ENCODE measurements at places on chromosomes 1 and 21. TPM values are rescaled to one million over a fixed set of nuclear protein-coding genes. Genes with fewer than 3 reads are reported as not detected.

Gene NUDT17
- 4.3 TPM for total RNA-seq

Gene CDK18
- 4.5 TPM for total RNA-seq

Gene GJB5
- total RNA-seq = not detected

Gene TSPEAR
- total RNA-seq = not detected

Gene HORMAD1
- not detected for total RNA-seq

Gene SMAP2
- 12.7 TPM for total RNA-seq

Gene NFIA
- 43.3 TPM for total RNA-seq

Gene MATN1
- total RNA-seq = 0.39 TPM

Gene DHCR24
- 87.2 TPM for total RNA-seq

Gene PTGS2
- 3.1 TPM for total RNA-seq

Gene BTBD8
- total RNA-seq = 1.9 TPM

Gene PGLYRP4
- not detected for total RNA-seq

Gene TMEM81
- total RNA-seq = 3.6 TPM

Gene IVNS1ABP
- 130 TPM for total RNA-seq

Gene TMIGD3
- total RNA-seq = not detected

Gene S100A3
- 5.7 TPM for total RNA-seq

Gene CTSS
- 6.9 TPM for total RNA-seq

Gene DCDC2B
- total RNA-seq = not detected

Gene KIRREL1
- total RNA-seq = 122 TPM

Gene IQGAP3
- total RNA-seq = 8.6 TPM

Gene KRTAP19-1
- not detected for total RNA-seq

Gene CRP
- total RNA-seq = not detected

Gene SLAMF7
- total RNA-seq = not detected

Gene FOXD2
- 1.5 TPM for total RNA-seq

Gene SPRR3
- total RNA-seq = not detected

Gene NEXN
- 19.5 TPM for total RNA-seq

Gene DEPDC1
- 6.5 TPM for total RNA-seq

Gene TTC22
- not detected for total RNA-seq

Gene PEAR1
- 28.2 TPM for total RNA-seq

Gene RSPH1
- total RNA-seq = 0.19 TPM

Gene PAQR7
- total RNA-seq = 11.6 TPM

Gene C1QB
- not detected for total RNA-seq
